Stimulated activated CD4-positive, alpha-beta T cell treated with anti-CD3 and anti-CD28 coated beads, Interleukin-15, amount 100 ng/mL, for 1 hour (primary cell): ENCODE measurements at places on chromosomes 6 and 20.

- DNase-seq: no peak
These were observed 29.5 kb downstream of the RIOK1 start for GRCh38 chr6:7419065-7419464.

- DNase-seq: no peak
These were observed 38.3 kb upstream of the PKIB start for GRCh38 chr6:122571888-122572287.

DNA sequence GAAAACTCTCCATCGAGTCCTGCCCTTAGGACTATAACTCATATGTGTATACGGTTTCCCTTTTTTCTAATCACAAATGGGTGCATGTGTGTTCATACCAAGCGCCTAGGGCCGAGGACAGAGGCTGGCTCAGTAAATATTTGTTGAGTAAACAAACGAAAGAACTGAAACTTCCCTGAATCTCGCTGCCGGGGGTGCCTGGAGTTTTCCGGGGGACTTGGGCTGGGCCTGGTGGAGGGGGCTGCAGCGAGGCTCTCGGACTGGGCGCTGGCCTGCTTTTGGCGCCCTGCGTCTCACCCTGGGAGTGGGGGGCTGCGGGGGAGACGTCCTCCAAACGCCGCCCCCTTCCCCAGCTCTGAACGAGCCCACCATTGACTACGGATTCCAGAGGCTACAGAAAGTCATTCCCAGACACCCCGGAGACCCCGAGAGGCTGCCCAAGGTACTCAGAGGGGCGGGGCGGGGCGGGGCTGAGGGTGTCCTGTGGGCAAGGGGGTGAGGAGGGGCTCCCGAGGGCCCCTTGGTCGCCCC, 49.0 kb downstream of the CPXM1 start:
- DNase-seq: no peak

- DNase-seq: no peak
These were observed 339.0 kb downstream of the TPBG start for GRCh38 chr6:82702574-82702973.

- DNase-seq: no peak
These were observed 1.2 kb downstream of the CENPW start for GRCh38 chr6:126341126-126341525.

- no peak for DNase-seq
These were observed 28.5 kb downstream of the HDDC2 start for GRCh38 chr6:125273251-125273650.
